ENCODE measurements at places on chromosomes 11 and 22.

GRCh38 chr11:76799066-76799804 lies 16.1 kb downstream of the TSKU start:
- peak; percentile 77 for DNase-seq

DNA sequence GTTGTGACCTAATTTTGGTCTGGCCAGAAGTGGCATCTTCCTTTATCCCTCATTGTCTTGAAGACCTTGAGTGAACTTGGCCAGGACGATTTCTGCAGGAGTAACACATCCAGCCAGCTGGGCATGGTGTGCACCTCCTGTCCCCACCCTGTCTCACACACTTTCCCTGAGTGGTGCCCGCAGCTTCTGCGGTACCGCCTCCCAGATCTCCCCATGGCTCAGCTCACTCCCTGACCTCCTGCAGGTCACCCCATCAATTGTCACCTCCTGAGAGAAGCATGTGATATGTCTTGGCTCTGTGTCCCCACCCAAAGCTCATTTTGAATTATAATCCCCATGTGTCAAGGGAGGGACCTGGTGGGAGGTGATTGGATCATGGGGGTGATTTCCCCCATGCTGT lies 50.2 kb upstream of the TP53I11 start:
- DNase-seq, result no peak

- DNase-seq, result no peak
These were observed 5.1 kb downstream of the LRRC51 start for GRCh38 chr11:72085621-72086351.

DNA sequence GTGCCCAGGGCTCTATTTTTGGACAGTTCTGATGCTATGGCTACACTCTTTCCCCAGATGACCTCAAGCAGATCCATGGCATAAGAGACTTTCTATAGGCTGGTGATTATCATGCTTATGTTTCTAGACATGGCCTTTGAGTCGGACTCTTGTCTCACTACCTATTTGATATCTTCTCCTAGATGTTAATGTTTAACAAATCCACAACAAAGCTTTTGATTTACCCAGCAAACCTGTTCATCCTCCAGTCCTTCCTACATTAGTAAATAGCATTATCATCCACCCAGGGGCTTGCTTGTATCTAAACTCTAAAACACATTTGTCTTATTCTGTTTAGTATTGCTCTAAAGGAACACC lies 188.7 kb downstream of the CSNK2A3 start:
- DNase-seq, result no peak

GRCh38 chr11:15233371-15234165 lies 118.8 kb downstream of the INSC start:
- DNase-seq, result no peak

DNA sequence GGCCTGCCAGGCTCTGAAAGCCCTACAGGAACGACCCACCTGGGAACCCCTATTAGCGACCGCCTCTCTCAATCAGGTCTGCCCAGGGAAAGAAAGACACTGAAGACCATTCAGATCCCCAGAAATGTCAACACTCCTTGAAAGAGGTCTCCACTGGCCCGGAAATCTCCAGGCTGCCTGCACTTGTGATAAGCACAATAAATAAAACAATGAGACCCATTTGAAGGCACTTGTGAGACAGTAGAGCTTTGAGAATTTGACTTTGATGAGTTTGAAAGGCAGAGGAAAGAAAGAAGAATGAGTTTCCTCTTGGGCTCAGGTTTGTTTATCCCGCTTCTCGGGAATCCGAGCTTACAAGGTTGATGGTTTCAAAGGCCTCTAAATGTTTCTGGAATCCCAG lies 416.3 kb downstream of the BUD13 start:
- DNase-seq, result no peak

DNA sequence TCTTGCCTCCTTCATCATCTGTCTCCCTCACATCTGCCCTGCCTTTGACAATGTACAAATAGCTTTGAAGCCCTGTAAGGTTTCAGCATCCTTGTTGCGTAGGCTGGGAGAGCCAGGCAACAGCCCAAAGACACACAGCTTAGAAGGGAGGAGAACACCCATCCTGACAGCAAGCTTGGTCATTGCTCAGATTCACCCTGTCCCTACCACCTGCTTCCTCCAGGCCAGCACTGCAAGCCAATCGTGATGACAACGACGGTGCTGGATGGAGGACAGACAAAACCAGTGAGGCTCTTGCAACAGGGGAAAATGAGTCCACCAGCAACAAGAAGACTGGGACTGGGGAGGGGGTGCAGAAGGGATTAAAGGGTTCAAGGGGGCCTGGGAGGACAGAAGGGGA lies 32.9 kb upstream of the CD5 start:
- DNase-seq, result no peak

GRCh38 chr11:1826552-1827094 lies 8.2 kb upstream of the SYT8 start:
- DNase-seq, result no peak

GRCh38 chr11:87430821-87431220 lies 393.1 kb downstream of the TMEM135 start:
- no peak for DNase-seq
